ENCODE measurements at places on chromosomes 12 and 14. TPM values are rescaled to one million over a fixed set of nuclear protein-coding genes. Genes with fewer than 3 reads are reported as not detected.

The MMP19 gene
- polyA plus RNA-seq, result 21.8 TPM

DNA sequence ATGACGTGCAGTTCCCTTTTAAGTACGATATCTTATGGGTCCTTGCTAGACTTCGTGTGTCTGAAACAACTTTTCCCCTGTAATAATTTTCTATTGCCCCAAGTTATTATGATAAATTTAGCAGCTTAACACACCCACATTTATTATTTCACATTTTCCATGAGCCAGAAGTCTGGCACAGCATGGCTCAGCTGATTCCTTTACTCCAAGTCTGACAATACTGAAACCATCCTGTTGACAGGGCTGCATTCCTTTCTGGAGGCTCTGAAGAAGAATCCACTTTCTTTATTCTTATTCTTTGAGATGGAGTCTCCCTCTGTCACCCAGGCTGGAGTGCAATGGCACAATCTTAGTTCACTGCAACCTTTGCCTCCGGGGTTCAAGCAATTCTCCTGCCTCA, 80.9 kb downstream of the DENND5B start:
- no peak for DNase-seq

- DNase-seq, result no peak
Observed at GRCh38 chr14:26963711-26964110, 365.9 kb upstream of the NOVA1 start.

DNA sequence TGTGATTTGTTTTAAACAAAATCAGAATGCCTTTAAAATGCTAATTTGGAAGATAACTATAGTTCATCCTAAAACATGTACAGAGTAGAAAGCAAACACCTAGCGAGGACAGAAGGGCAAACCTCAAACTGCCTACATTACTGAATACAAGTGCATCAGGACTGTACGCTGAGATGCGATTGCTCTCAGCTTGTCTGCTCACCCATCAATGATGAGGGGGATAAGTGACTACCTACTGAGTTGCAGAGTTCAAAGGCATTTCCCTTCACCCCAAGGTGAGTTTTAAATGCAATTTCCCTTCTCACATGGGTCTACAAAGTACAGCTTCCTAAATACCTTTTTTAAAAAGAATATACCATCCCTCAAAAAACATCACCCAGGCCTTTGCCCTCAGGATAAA, 52.9 kb downstream of the PHLDA1 start:
- DNase-seq, result no peak

Data from urinary bladder (tissue), 4 donors.